ENCODE measurements at places on chromosomes 1 and 21.

GRCh38 chr1:233629305-233629935 is 15.5 kb downstream of the KCNK1 start:
- DNase-seq = no peak

GRCh38 chr1:14878951-14879350 is 274.6 kb upstream of the TMEM51 start:
- DNase-seq = no peak

DNA sequence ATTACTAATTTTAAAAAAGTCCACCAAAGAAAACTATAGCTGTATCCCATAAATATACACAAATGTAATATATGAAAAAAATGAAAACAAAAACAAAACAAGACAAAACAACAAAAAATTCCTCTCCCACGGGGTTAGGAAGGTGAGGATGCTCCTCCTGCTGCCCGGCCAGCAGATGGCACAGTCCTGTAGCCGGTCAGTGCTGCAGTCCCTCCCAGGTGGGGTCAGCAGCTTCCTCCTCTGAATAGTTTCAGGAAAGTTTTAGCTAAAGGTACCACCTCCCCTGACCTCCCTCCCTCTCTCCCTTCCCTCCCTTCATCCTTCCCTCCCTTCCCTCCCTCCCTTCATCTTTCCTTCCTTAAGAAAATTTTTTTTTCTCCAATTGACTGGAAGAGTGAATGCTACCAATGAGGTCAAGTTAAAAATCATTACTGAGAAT is 67.8 kb upstream of the BCL10 start:
- peak; percentile 21 for DNase-seq

- DNase-seq = no peak
Observed at GRCh38 chr1:36667836-36668235, 185.1 kb upstream of the CSF3R start.

DNA sequence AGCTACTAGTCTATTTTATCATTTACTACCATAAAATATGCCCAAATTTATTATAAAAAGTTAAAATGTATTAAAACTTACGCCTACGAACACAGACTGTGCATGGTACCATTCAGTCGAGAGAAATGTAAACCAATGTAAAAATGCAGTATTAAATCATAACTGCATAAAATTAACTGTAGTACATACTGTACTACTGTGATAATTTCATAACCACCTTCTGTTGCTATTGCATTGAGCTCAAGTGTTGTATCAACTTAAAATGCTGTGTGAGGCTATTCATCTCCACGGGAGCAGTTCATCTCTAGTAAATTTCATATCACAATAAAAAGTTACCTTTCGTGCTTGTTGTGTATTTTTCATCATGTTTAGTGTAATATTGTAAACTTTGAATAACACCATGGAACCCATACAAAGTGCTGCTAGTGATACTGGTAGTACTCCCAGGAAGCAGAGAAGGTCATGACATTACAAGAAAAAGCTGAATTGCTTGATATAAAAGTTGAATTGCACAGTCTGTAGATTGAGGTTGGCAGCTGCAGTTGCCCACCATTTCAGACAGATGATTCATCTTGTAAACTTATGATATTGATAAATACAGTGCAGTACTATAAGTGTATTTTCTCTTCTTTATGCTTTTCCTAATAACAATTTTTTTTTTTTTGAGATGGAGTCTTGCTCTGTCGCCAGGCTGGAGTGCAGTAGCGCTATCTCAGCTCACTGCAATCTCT is 19.0 kb upstream of the CENPF start:
- DNase-seq = no peak

DNA sequence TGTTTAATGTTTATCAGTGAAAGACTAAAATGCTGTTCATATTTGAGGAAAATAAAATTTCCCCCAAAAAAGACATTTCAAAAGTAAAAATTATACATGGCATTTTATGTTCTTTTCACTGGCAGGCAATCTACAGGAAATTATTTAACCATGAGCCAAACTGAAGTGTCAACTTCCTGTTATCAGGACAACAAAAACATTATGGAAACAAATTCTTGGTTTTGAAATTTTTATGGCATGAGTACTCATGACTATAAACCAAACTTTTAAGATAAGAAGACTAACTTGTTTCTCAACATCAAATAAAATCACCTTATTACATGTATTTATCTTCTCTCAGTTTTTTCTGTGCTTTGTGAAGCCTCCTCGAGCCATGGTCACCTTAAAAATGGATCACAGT is 698.6 kb downstream of the LTN1 start:
- DNase-seq = no peak

DNA sequence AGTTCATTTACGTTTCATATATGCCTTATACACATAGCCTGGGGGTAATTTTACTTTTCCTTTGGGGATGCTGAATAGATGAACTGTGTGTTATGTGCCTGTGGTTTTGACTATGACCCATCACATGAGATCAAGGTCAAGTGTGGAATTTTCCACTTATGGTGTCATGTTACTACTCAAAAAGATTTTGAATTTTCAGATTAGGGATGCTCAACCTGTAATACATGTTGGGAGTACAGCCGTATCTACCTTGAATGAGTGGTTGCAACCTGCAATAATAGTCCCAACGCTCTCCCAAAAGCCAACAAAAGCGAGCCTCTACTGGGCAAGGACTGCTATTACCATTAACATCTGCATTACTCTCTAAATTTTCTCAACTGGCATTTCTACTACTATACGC is 68.5 kb upstream of the SDC3 start:
- no peak for DNase-seq

- no peak for DNase-seq
Observed at GRCh38 chr1:240109130-240109529, 17.4 kb downstream of the FMN2 start.

DNA sequence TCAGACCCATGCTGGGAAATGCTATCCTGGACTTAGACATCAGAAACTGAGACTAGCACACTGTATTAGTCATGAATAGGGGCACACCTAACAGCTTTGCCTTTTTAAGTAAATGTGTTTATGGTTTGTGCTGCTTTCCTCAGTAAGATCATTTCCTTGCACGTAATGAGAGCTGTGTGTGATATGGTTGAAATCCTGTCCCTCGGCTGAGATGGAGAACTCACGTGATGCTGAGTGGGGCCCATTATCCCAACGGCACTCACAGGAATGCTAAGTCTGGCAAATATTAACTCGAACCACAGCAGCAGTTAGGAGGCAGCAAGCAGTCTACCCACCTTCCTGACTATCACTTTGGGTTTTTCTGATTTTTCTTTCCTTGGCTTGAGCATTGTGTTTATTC is 38.2 kb downstream of the BCL9 start:
- DNase-seq = no peak

DNA sequence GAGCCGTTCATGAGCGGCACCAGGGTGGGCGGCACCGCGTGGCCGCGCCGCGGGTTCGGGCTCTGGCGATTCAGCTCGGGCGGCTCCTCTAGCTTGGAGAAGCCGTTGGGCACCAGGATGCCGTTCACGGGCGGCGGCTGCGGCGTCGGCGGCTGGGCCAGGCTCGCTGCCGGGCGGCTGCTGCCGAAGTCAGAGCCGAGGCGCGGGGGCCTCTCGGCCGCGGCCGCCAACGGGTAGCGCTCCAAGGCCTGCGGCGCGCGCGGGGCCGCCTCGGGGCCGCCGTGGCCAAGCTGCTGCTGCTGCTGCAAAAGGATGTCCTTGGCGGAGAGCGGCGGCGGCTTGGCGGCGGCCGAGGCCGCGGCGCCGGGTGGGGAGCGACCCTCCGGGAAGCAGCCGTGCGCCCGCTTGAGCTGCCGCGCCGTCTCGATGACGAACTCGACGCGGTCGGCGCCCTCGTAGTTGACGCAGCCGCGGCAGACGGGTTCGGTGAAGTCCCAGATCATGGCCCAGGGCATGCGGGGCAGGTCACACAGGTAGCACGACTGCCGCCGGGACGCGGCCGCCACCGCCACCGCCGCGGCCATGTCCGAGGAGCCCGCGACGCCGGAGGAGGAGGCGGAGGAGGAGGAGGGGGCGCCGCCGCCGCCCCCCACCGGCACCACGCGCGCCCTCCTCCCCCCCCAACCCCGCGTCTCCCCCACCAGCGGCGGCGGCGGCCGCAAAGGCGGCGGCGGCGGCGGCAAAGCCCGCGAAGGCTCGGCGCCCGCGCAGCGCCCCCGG is 877 bp downstream of the IRF2BP2 start:
- peak; percentile 41 for DNase-seq

DNA sequence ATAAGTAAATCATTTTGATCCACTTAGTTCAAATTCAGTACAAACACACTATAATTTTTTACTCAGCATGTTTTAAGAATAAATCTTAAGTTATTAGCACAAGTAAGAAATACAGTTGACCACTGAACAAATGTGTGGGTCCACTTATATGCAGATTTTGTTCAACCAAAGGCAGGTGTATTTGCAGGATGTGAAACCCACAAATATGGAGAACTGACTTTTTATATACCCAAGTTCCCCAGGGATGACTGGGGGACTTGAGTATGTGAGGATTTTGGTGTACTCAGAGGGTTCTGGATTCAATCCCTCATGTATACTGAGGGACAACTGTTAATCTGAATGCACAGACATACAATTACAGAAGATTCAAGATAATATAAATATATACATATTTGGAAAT is 25.7 kb upstream of the ERICH3 start:
- DNase-seq = no peak

- no peak for DNase-seq
Observed at GRCh38 chr1:229029879-229030235, 241.1 kb upstream of the RAB4A start.

DNA sequence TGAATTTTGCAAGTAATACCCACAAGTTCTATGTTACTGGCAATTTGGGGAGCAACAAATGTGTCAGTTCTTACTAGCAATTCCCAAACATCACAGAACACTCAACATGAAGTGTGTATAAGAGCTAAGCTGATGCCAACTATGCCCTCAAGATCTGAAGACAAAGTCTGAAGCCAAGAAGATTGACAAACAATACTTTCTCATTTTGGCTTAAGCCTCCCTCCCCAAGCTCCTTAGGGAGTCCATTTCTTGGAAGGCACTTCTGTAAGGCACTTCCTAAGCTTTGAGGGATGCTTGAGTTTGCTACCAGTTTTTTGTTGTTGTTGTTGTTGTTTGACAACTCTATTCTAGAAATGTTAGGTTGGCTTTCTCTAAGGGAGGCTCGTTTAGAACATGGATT is 154.4 kb upstream of the ZNF644 start:
- no peak for DNase-seq

- DNase-seq = no peak
Observed at GRCh38 chr1:33429332-33429731, 1.6 kb downstream of the PHC2 start.

DNA sequence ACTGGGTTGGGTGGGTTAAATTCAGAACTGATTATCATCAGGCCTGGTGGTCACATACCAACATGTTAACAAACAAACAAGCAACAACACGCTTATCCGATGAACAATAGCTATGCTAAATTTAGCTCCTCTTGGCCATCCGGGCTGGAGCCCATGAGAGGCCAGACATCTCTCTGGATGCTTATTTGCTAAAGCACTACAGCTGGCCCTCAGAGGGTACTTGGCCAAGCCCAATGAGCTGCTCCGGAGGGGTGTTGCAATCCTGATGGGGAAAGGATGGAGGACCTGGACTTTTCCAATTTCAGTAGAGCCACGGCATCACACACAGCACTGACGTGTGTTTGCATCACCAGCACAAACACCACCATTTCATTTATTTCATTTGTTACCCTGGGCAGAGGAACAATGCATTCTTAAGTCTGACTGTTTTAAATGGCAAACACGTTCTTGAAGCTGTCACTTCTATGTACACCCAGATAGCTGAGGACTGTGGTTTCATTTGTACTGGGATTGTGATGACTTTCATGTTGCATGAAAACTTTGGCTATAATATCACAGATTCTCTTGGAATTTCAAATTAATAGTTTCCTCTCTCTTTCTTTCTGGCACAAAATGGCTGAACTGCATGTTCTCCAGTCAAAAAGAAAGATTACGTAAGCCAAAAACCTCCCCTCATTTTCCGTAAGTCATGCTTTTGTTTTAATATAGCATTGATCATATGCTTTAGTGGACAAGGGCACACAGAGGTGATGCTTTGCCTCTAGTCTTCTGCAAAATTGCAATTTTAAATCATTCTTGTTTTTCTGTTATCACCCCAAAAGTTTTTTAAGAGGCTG is 359.8 kb upstream of the KAZN start:
- DNase-seq = no peak

DNA sequence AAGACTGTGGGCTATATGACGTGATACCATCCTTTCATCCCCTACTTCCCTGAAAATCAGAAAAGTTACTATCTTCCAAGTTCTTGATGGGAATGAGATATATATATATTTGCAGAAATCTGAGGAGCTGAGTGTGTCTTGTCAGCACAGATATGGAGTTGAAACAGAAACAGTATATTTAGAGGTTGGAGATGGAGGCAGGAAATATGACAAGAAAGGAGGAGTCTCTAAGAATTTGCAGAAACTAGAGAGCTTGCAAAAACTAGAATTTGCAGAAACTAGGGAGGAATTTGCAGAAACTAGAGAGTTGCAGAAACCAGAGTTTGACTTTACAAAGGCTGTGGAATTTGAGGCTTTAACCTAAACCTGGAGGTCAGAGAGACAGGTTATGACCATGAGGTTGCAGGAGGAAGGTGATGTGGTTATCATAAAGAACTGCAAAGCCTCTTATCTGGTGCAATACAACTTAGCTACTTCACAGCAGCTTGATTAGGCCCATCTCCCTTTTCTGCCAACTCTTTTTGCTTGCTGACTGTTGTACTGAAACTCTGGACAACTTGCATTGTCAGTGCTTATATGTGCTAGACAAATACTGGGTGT is 22.3 kb downstream of the XCL2 start:
- no peak for DNase-seq

DNA sequence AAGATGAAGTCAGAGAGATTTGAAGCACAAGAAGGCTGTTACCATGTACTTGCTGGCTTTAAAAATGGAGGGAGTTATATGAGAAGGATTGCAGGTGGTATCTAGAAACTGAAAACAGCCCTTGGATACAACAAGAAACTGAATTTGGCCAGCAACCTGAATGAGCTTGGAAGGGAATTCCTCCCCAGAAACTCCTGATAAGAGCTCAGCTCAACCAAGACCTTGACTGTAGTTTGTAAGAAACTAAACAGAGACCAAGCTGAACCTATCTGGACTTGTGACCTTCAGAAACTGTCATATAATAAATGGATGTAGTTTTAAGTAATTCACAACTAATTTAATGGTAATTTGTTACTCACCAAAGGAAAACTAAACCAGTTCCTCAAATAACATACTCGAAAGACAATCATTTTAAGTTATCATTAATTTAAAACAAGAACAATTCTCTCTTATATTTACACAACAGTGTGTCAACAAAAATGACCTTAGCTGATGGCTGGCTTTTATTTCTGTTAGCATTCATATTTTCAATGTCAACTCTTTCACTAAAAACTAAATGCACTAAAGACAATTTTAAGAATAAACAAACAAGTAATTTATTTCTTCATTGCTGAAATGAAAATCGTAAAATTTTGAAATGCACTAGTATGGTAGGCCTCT is 1218.4 kb upstream of the TMPRSS15 start:
- no peak for DNase-seq
